ENCODE measurements at places on chromosomes 3 and 15. TPM values are rescaled to one million over a fixed set of nuclear protein-coding genes. Genes with fewer than 3 reads are reported as not detected.

SAMMSON gene
- not detected for total RNA-seq

TUBGCP5 gene
- total RNA-seq, result 12.5 TPM

CATSPER2 gene
- 1.2 TPM for total RNA-seq

GABRR3 gene
- total RNA-seq, result not detected

DNA sequence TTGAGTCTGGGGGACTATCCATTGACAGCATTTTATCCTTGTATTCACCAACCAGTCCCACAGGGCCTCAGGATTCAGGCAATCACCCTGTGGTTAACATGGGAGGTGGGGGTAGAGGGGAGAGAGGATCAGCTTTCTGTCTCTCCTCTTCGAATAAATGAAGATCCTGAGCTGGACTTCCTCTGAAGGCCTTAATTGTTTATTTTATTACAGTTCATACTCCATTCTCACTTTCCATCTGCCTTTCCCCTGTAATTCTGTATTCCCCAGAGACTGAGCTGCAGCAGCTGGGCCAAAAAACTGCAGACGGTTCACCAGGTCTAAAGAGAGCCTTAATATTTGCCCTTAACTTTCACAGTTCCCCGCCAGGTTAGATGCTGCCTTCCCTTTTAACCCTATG, 11.9 kb downstream of the TAGLN3 start:
- DNase-seq, result no peak

DNA sequence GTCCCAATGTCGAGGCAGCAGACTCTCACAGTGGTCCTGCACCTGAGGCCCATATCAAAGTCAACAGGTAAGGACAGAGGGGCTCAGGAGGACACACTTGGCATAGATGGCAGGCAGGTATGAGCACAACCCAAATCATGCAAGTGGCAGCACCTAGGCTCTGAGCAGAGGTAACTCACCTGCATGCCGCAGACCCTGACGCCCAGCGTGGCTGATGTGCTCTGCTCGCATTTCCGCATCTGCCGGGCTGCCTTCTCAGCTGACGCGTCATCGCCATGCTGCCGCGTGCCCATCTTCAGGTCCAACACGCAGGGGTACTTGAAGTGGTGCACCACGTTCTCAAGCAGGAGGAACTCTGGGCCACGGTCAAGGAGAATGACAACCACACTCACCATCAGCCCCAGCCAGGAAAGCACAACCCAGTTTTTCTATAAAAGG, 4.2 kb upstream of the GMPPB start:
- DNase-seq, result no peak

DNA sequence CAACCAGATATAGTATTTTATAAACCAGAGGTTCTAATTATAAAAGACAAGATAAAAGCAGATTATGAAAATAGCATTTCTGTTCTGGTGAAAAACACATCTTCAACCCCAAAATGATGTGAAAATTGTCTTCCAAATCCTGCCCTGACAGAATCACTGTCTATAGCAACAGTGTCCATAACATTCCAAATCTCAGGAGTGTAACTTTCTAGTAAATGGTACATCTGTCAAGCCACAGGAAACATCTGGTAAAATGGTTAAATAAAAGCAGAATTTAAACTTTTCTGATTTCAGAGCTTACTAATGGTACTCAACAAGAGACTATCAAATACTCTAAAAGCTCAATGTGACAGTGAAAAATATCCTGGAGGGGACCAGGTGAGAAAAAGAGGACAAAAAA, 60.5 kb downstream of the VGLL4 start:
- DNase-seq, result no peak

GRCh38 chr3:156377718-156378117, 177.2 kb downstream of the SSR3 start:
- no peak for DNase-seq

DNA sequence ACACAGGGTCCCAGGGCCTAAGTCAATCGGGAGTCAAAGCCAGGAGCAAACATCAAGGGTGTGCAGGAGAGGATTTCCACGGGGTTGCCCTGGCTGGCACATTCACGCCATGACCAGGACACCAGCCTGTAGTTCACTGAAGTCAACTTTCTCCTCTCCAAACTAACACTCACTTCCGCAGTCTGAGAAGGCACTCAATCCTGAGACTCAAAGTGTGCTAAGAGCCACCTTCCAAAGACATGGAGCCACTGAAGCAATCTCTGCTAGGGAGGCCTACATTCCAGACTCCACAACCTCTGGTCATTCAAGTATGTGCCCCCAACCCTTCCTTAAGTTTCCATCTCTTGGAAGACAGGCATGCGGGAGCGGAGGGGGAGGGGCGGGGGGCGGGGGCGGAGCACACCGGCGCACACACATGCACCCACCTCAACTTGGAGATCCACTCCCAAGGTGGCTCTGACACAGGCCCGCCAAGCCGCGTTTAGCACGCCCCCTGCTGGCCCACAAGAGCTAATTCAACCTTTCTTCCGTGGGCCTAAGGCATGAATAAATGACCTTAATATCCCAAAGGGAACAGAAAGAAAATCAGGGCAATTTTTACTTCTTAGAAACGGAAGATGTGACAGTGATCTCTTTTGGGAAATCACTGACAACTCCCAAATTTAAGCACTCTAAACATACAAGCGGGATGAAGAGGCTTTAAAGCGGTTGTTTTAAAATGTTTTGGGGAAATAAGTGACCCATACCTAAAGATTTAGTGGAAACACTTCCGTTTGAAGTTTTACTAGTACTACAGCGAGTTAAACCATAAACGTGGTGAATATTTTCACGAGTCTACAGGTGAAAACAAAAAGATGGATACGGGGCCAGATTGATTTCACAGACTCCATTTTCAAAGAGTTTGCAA, 162.5 kb upstream of the CHRNA7 start:
- peak; percentile 57 for DNase-seq

- no peak for DNase-seq
Observed at GRCh38 chr3:5186089-5186857, 1.2 kb upstream of the EDEM1 start.

DNA sequence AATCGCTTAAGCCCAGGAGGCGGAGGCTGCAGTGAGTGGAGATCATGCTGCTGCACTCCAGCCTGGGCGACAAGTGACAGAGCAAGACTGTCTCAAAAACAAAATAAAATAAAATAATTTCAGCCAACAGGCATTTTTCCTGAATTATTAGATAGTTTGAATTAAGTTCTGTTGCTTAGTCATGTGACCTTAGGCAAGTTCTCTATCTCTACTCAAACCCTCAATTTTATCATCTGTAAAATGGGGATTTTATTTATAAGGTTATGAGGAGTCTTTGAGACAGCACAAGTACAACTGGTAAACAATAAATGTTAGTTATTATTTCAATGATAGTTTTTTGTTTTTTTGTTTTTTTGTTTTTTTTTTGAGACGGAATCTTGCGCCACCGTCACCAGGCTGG, 13.0 kb downstream of the SQOR start:
- DNase-seq, result no peak

DNA sequence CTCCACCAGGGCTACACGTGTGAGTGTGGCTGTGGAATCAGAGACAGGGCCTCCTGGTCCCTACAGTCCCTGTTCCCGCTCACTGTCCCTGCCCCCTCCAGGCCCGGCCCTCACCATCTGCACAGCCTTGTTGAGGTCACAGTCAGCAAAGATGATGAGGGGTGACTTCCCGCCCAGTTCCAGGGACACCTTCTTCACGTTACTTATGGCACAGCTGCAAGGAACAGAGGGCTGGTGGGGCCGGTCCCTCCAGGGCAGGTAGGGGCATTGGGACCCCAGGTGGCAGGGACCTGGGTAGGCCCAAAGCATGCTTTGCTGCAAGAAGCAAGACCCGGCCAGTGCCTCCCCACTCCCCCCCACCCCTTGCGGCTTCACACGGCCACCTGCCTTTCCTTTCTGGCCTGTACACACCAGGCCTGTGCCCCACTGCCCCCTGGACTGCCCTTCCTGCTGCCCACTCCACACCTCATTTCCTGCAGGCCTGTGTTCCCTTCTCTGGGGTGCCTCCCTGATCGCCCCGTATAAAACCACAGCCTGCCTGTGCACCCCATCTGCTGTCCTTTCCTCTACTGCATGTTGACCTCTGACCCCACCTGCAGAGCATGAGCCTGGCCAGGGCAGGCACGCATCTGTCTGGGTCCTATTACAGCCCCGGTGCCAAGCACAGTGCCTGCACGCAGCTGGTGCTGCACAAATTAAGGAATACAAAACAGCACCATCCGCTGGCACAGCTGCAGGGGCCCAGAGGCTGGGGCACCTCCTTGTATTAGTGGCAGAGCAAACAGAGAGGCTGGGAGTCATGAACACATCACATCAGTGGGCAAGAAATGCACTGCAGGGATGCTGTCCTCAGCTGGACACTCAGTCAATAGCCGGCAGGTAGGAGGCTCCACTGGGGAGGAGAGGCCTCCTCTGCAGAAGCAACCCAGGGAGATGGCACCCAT, 30.8 kb upstream of the SLC41A3 start:
- peak; percentile 37 for DNase-seq

DNA sequence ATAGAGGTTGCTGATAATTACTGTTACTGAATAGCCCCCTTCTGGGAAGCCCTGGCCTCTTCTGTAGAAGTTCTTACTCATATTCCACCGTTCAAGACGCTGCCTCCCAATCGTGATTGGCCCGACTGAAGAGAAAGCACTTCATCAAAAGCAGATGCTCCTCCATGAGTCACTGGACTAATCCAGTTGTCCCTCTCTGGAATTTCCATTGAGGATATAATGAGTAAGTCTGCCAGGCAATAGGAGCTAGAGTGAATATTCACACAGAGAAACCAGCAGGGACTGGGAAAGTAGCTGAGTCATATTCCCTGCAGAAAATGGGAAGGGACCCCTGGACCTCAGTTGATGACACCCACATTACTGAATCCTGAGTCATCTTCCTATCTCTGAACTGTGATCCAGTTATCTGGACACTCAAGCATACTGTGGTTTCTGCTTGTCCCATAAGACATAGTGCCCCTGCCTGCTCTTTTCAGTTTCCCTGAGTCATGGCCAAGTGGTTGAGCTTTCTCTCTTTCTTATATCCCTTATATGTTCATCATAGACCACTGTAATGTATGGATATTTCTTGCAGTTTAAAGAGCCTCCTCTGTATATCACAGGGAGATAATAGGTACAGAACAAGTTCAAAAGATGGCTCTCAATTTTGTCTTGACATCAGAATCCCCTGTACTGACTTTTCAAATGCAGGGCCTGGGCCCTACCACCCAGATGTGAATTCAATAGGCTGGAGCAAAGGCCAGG, 151.2 kb upstream of the CDIN1 start:
- DNase-seq, result no peak

GRCh38 chr3:38085311-38085942, 46.4 kb downstream of the DLEC1 start:
- DNase-seq, result no peak

- peak; percentile 78 for DNase-seq
Observed at GRCh38 chr3:39809181-39809994, at the start of gene MYRIP. Gene MYRIP (plus strand): TSS chr3:39809609. CDS start chr3:39900817, 91,208 bp downstream.

DNA sequence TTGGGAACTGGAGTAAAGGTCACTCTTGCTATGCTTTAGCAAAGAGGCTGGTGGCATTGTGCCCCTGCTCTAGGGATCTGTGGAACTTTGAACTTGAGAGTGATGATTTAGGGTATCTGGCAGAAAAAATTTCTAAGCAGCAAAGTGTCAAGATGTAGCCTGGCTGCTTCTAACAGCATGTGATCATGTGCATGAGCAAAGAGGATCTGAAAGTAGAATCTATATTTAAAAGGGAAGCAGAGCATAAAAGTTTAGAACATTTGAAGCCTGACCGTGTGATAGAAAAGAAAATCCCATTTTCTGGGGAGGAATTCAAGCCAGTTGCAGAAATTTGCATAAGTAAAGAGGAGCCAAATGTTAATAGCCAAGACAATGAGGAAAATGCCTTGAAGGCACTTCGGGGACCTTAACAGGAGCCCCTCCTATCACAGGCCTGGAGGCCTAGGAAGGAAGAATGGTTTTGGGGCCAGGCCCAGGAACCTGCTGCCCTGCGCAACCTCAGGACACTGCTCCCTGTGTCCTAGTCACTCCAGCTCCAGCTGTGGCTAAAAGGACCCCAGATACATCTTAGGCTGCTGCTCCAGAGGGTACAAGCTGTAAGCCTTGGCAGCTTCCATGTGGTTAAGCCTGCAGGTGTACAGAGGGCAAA, 212.2 kb upstream of the LINGO1 start:
- no peak for DNase-seq

DNA sequence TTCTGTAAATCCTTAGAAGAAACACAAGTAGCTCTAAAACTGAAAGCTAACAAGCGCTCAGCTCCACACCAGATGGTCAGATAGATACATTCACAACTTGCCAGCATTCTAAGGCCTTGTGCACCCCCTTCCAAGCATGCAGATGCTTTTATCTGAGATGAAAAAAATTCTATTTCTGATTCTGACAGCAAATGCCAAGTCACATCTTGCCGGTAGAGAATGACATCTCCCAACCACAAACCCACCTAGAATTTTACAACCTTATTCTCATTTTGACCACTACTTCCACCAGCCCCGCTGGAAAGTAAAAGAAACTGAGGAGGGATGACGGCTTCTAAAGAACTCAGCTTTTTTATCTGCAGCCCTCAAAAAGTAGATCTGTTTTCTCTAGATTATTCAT, 57.7 kb downstream of the SUMF1 start:
- no peak for DNase-seq

GRCh38 chr3:190260301-190260700, 61.9 kb downstream of the CLDN1 start:
- no peak for DNase-seq

GRCh38 chr3:80051602-80051962, 283.8 kb upstream of the ROBO1 start:
- no peak for DNase-seq

GRCh38 chr3:146125951-146126350, 35.0 kb downstream of the PLOD2 start:
- no peak for DNase-seq

DNA sequence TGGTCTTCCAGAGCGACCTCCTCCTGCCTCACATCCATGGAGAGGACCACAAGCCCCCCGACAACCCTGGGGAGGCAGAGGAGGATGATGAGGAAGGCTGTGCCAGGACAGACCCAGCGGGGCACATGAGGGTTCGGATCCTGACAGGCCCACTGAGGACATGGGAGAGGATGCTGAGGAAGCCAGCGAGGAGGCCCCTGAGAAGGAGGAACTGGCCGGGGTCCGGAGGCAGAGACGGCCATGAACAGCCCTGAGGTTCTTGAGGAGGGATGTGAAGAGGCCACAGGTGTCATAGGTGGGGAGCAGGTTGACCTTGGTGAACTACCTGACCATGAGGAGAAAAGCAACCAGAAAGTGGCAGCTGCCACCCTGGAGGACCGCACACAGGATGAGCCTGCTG, 54.9 kb upstream of the WNT7A start:
- DNase-seq, result no peak

GRCh38 chr3:171123915-171124314, 97.4 kb upstream of the SLC2A2 start:
- no peak for DNase-seq

DNA sequence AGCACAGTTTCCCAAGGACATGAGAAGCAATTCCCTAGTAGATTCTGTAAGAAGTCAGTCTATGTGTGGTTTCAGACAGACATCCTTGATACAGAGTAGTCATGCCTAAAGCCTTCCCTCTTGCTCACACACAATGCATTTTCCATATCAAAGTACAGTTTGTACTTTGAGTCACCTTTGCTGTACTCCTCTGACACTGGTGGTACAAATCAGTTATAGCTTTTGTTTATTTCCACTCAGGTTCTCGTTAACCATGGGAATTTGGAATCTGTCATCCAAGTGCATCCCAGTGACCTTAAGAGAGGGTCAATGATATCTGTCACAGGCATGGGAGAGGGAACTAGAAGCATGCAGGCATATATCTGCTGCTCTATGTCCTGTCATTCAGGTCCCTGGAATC, 3.6 kb upstream of the GNB4 start:
- no peak for DNase-seq
